ENCODE measurements at places on chromosomes 4 and X. TPM values are rescaled to one million over a fixed set of nuclear protein-coding genes. Genes with fewer than 3 reads are reported as not detected.
A peak's percentile ranks its signal among the peaks of the same experiment; 100 is the strongest.

Gene ZFP92
- total RNA-seq = 0.27 TPM

Gene MEPE
- not detected for total RNA-seq

Gene GPR50
- total RNA-seq = not detected

DNA sequence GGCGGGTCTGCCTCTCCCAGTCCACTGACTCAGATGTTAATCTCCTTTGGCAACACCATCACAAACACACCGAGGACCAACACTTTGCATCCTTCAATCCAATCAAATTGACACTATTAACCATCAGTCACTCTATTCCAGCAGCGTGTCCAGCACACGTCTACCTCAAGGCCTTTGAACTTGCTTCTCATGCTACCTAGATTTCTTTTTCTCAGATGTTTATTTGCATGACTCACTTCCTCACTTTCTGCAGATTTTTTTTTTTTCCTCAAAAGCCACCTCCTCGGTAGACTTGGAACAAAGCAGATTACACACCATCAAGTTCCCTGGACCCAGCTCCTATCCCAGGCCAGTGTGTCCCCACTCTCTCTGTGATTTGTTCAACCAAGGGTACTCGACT lies 49.5 kb downstream of the SUPT20HL2 start:
- H3K27me3 ChIP-seq = no peaks in the 10 kb centered on the region
- no peaks in the 10 kb centered on the region for H3K36me3 ChIP-seq
- no peak overlapping the region for H3K4me3 ChIP-seq
- DNase-seq = no peak
- H3K4me1 ChIP-seq = peaks cover 35% of the 10 kb centered on the region

DNA sequence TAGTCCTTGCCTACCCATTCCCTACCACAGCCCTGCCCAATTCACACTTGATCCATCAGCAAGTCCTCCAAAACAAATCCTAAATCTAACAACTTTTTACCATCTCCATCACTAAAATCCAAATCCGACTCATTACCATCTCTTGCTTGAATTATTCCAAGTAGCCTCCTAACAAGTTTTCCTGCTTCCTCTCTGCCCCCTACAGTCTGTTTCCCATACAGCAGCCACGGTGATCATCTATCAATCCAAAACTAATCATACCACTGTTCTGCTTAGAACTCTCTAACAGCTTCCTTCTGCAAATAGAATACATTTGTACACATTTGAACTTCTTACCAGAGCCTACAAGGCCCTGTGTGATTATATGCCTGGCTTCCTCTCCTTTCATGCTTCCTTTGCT lies 133.0 kb downstream of the SHROOM4 start:
- H3K4me3 ChIP-seq = no peak overlapping the region
- no peaks in the 10 kb centered on the region for H3K27me3 ChIP-seq
- H3K36me3 ChIP-seq = no peaks in the 10 kb centered on the region

GRCh38 chr4:184958923-184959210 lies 59.4 kb upstream of the HELT start:
- H3K36me3 ChIP-seq = no peaks in the 10 kb centered on the region
- no peak for DNase-seq
- H3K4me3 ChIP-seq = no peak overlapping the region

GRCh38 chr4:154230723-154231122 lies 260.9 kb downstream of the DCHS2 start:
- no peaks in the 10 kb centered on the region for H3K4me1 ChIP-seq
- no peak overlapping the region for H3K4me3 ChIP-seq
- H3K27ac ChIP-seq = no peak overlapping the region
- DNase-seq = no peak
- H3K27me3 ChIP-seq = no peaks in the 10 kb centered on the region

DNA sequence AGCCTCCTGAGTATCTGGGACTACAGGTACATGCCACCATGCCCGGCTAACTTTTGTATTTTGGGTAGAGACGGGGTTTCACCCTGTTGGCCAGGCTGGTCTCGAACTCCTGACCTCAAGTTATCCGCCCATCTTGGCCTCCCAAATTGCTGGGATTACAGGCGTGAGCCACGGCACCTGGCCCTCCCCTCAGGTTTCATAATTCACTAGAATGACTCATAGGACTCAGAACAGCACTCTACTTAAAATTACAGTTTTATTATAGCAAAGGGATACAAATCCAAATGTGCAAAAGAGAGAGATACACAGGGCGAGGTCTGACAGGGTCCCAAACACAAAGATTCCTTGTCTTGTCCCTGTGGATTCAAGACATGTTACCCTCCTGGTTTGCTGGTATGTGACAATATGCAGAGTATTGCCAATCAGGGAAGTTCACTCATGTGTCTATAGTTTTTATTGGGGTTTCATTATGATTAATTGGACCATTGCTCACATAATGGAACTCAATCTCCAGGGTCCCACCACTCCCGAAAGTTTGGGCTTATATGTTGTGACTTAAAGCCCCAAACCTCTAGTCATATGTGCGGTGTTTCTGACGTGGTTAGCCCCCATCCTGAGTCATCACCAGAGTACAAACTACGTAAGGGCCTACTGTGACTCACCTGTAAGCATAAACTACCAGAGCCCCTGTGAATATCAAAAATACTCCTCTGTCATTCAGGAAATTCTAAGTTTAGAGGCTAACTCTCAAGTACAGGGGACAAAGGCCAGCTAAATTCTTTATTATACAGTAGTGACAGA lies 5.2 kb downstream of the YIPF6 start:
- H3K4me3 ChIP-seq = no peak overlapping the region
- H3K27me3 ChIP-seq = peaks cover 3% of the 10 kb centered on the region
- H3K4me1 ChIP-seq = peaks cover 41% of the 10 kb centered on the region
- H3K36me3 ChIP-seq = no peaks in the 10 kb centered on the region
- H3K27ac ChIP-seq = peak overlapping the region; percentile 73
- peak; percentile 40 for DNase-seq
